ENCODE measurements at places on chromosomes 5 and 9. TPM values are rescaled to one million over a fixed set of nuclear protein-coding genes. Genes with fewer than 3 reads are reported as not detected.

The PALM2AKAP2 gene
- total RNA-seq = 0.90 TPM

GRCh38 chr5:20294696-20295095, 306.7 kb upstream of the CDH18 start:
- DNase-seq = no peak
- H3K4me1 ChIP-seq = no peaks in the 10 kb centered on the region
- H3K36me3 ChIP-seq = no peaks in the 10 kb centered on the region
- H3K27me3 ChIP-seq = no peaks in the 10 kb centered on the region

The LCN9 gene
- total RNA-seq = 10.4 TPM

GRCh38 chr5:135654761-135655467, 76.1 kb upstream of the CXCL14 start:
- no peak overlapping the region for H3K4me3 ChIP-seq
- no peak for DNase-seq
- H3K4me1 ChIP-seq = no peaks in the 10 kb centered on the region
- H3K36me3 ChIP-seq = no peaks in the 10 kb centered on the region
- H3K27ac ChIP-seq = no peak overlapping the region
- no peaks in the 10 kb centered on the region for H3K27me3 ChIP-seq

The RGP1 gene
- 28.5 TPM for total RNA-seq

The TMEM174 gene
- total RNA-seq = not detected

GRCh38 chr9:112093870-112094216, 81.3 kb downstream of the SUSD1 start:
- peaks cover 16% of the 10 kb centered on the region for H3K4me1 ChIP-seq
- no peak overlapping the region for H3K27ac ChIP-seq
- DNase-seq = no peak
- H3K27me3 ChIP-seq = no peaks in the 10 kb centered on the region
- no peak overlapping the region for H3K4me3 ChIP-seq
- no peaks in the 10 kb centered on the region for H3K36me3 ChIP-seq

The SOHLH1 gene
- not detected for total RNA-seq

DNA sequence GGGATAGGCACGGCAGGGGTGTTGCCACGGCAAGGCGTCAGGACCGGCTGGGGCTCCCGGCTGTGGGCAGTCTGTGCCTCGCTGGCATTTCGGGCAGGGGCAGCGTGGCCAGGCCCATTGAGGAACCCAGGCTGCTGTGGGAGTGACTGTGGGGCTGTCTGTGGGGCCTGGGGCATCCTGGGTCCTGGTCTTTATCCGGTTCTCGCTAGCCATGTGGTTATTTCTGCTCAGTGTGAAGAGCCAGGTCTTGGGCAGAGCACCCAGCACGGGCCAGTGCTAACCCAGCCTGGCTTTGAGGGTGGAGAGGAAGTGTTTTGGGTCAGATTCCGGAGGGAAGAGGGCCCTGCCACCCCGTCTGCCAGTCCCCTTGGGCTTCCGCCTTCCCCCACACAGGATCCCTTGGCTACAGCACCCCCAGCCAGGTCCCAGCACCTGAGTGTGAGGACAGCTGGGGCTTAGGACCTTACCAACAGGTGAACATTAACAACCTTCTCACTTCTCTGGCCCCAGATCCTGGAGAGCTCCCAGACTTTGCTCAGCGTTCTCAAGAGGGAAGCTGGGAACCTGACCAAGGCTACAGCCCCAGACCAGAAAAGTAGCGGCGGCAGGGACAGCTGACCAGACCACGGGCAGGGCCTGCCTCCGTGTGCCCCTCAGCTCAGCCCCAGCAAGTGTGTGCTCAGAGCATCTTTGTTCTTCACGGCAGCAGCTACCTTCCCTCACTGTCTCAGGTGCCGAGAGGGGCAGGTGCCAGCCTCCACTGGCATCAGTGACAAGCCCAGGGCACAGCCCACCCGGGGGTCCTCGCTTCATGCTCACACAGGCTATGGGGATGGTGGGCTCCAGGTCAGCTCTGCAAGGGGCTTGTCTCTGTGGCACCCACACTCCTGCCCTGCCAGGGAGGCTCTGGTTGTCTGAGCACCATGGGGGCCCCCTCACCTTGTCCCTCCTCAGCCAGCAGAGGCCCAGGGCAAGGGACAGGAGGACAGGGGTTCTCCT, 1.1 kb downstream of the SSNA1 start:
- peak overlapping the region; percentile 91 for H3K4me3 ChIP-seq
- no peaks in the 10 kb centered on the region for H3K27me3 ChIP-seq
- peaks cover 25% of the 10 kb centered on the region for H3K4me1 ChIP-seq
- peak overlapping the region; percentile 89 for H3K27ac ChIP-seq

The BTNL8 gene
- total RNA-seq = not detected

DNA sequence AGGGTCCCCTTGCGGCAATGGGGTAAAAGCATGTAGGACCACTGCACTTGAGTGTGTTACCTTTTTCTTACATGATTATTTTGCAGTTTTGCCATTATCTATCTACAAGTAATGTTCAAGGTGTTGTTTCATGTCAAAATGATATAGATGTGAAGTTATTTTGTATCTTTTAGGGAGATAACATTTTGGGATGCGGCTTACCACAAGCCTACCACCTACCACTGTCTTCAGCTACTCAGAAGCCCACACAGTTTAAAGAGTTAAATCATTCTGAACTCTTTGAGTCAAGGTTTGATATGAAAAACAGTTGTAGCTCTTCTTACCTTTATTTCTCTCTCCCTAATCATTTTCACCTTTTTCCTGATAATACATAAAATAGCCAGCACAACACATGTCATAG, 19.8 kb downstream of the CERT1 start:
- H3K4me1 ChIP-seq = no peaks in the 10 kb centered on the region
- DNase-seq = no peak
- no peak overlapping the region for H3K4me3 ChIP-seq
- H3K27ac ChIP-seq = no peak overlapping the region
- peaks cover 45% of the 10 kb centered on the region for H3K36me3 ChIP-seq

The ADRA1B gene
- total RNA-seq = 0.60 TPM

DNA sequence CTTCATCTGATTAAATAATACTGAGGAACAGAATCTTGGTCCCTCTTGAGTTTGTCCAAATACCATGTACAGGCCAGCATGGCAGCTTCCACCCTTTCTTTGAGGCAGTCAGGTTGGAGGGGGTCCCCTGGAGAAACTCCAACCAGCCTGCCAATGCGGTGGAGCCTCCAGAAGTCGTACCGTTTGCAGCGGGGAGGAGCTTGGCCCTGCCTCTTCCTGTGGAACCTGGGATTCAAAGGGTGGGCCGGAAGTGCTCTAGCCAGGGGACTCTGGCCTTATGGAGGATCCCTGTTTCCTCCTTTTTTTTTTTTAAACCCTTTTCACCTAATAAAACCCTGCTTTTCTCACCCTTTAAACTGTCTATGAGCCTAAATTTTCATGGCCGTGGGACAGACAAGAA, 216.3 kb upstream of the ZNF608 start:
- H3K27me3 ChIP-seq = no peaks in the 10 kb centered on the region
- no peaks in the 10 kb centered on the region for H3K36me3 ChIP-seq
- no peak overlapping the region for H3K27ac ChIP-seq
- H3K4me1 ChIP-seq = peaks cover 7% of the 10 kb centered on the region
- H3K4me3 ChIP-seq = no peak overlapping the region

The INSYN2B gene
- total RNA-seq = not detected

DNA sequence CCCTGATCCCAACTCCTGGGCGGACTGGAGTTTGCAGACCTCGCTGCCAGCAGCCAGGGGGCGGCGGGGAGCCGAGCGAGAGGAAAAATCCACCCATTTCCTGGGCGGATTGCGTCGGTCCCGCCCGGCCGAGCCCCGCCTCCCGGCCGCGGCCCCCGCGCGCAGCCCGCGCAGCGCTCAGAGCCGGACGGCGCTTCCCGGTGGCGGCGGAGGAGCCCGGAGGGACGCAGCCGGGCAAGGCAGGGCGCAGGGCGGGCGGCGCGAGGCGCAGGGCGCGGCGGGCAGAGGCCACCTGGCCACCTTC, at the start of gene OLFM1:
Gene OLFM1, plus strand, starts transcription at position 180 of the 304 bp plus-strand sequence. CDS start 322 bp downstream, outside the sequence.
- H3K4me1 ChIP-seq = peaks cover 3% of the 10 kb centered on the region
- H3K36me3 ChIP-seq = no peaks in the 10 kb centered on the region
- peaks cover 37% of the 10 kb centered on the region for H3K27me3 ChIP-seq

The CDH10 gene
- total RNA-seq = 1.6 TPM

GRCh38 chr9:113187929-113188595, 33.0 kb downstream of the FKBP15 start:
- H3K27me3 ChIP-seq = no peaks in the 10 kb centered on the region
- peaks cover 3% of the 10 kb centered on the region for H3K4me1 ChIP-seq
- peaks cover 84% of the 10 kb centered on the region for H3K36me3 ChIP-seq

- peak; percentile 60 for DNase-seq
- peaks cover 21% of the 10 kb centered on the region for H3K4me1 ChIP-seq
- no peak overlapping the region for H3K4me3 ChIP-seq
- peaks cover 5% of the 10 kb centered on the region for H3K27me3 ChIP-seq
- H3K27ac ChIP-seq = no peak overlapping the region
These were observed 29.5 kb upstream of the ALDH1B1 start for GRCh38 chr9:38362852-38363588.

DNA sequence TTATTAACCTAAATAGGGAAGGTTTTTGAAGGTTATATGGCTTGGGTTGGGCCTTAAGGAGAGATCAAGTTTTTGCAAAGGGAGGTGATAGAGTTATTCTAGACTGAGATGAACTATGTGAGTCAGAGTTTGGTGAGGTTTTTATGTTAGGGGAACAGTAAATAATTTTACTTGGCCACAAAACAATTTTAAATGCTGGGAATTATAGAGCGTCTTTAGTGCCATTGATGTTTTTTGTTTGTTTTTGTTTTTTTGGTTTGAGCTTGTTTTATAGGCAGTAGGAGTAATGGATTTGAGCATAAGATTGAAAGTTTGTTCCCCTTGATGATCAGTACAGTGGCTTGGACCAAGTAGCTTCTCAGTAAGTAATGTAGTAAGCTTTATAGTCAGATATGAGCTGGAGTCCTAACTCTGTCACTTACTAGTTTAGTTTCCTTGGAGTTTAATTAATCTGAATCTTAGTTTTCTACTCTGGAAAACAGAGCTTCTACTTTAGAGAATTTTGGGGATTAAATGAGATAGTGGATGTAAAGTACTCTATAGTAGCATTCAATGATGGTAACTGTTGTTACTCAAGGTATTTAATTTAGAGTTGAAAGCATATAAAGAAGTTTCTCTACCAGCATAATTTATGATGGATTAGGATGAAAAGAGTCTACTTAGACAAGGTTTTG, 2.9 kb downstream of the NAA35 start:
- H3K36me3 ChIP-seq = peaks cover 53% of the 10 kb centered on the region
- H3K27ac ChIP-seq = no peak overlapping the region
- peak overlapping the region; percentile 98 for H3K4me3 ChIP-seq
- peaks cover 6% of the 10 kb centered on the region for H3K4me1 ChIP-seq
- DNase-seq = no peak
